ENCODE measurements at places on chromosomes 2 and 18.
A peak's percentile ranks its signal among the peaks of the same experiment; 100 is the strongest.

DNA sequence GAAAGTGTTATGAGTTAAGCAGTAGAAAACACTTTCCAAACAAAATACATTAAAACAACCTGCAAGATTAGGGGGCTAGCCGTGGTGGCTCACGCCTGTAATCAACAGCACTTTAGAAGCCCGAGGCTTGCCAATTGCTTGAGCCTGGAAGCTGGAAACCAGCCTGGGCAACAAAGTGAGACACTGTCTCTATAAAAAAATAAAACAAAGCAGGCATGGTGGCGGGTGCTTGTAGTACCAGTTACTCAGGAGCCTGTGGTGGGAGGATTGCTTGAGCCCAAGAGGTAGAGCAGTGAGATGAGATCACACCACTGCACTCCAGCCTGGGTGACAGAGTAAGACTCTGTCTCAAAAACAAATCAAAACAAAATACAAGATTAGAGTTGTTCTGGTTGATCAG, 208.3 kb downstream of the ERBB4 start:
- no peak for DNase-seq

DNA sequence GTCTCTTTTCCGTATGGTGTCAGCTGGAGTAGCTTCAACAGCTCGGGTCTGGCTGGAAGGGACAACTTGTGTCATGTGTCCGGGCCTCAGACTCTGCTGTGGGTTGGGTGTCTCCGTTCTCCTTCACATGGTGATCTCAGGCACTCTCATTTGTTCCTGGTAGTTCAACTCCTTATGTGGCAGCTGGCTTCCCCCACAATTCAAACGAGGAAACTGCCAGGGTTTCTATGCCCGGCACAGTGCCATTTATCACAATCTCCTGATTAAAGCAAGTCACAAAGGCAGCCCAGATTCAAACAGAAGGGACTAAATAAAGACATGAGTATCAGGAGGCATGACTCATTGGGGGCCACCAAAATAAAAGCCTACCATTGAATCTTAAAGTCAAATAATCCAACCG, 22.7 kb downstream of the MRO start:
- DNase-seq = no peak

GRCh38 chr2:224098481-224099230, 59.6 kb upstream of the SERPINE2 start:
- no peak for DNase-seq

DNA sequence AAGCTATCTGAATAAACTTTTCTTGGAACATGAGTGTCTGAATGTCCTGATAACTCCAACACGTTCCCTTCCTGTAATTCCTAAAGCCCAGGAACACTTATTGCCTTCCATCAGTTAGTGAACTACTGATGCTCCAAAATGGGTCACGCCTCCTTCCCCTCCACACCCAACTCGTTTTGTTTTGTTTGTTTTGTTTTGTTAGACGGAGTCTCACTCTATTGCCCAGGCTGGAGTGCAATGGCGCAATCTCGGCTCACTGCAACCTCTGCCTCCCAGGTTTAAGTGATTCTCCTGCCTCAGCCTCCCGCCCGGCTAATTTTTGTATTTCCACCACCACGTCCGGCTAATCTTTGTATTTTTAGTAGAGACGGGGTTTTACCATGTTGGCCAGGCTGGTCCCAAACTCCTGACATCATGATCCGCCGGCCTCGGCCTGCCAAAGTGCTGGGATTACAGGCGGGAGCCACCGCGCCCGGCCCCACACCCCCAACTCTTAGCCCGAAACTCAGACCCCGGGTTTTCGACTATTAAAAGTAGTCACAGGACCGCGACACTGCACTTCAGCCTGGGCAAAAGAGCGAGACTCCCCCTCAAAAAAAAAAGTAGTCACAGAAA, 774 bp downstream of the IER3IP1 start:
- DNase-seq = peak; percentile 2

DNA sequence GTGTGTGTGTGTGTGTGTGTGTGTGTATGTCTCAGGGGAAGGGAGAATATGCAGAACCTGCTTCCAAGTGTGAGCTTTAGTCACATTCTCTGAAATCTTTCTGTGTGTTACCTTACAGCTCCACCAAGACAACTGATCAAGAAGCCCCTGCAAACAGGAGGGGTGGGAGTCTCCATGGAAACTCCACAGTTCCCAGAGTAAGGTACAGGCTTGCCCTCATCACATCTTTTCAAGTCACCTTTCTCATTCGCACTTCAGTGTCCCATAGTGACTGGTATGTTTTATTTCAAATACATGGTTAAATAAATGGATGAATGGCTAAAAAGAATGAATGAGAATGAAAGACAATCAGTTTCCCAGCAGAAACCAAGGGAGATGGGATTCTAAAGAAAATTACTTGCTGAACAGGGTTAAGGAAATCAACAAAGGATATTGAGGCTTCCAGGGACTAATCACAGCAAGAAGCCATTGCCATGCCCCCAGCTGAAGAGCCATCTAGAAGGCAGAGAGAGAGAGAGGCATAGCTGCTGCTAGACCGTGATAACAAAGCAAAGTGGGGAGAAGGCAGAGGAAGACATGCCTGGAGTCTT, 987.2 kb upstream of the CELF4 start:
- DNase-seq = no peak

GRCh38 chr2:221097568-221097915, 474.6 kb downstream of the EPHA4 start:
- DNase-seq = peak; percentile 65

DNA sequence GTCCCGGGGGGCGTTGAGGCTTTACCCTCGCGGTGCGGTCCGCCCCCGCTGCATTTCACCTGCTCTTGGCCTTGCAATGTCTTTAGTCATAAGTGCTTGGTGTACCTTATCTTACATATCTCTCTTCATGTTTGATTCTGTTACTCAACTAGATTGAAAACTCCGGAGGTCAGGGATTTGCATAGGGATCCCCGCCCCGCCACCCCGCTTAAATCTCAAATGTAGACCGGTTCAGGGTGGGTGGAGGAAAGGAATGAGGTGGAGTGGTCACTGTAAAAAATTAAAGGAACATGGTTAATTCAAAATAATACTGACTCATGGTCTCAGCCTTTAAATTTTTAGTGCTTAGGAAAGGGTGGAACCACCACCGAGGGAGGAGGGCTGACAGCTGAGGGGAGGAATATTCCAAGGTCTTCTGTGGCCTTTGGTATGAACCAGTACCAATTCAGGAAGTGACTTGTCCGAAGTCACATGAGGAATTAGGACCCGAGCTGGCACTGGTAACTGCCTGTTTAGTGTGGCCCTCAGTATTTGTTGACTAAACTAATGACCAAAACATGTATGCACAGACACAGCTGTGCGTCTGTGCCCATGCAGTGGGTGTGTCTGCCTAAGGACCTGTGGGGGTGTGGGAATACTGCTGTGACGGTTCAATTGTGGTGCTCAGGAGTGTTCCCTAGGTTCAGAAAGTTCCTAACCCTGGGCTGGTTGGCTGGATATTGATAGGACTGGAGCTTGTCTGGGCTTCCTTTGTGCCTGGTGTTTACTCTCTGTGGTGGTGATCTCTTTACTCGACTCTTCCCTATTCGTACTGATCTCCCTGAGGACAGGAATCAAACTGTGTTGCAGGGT, 1.0 kb downstream of the PLEKHB2 start:
- DNase-seq = peak; percentile 73

- DNase-seq = no peak
Observed at GRCh38 chr18:26802330-26803200, 62.9 kb downstream of the AQP4 start.

DNA sequence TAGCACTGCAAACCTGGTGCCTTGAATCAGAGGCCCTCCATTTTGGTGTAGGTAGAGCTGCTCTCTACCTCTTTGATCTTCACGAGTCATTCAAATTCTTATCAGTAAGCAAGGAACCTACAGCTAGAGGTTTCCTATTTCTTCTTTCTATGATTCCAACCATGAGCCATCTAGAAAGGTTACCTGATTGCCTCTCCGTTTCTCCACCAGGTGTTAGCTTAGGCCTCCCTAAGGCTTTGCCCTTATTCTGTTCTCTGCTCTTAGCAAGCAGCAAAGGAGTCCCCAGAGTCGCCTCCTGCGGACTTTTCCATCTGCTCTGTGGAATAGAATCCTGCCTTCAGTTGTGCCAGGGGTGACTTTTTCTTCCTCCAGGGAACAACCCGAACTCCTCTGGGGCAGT, 173.6 kb downstream of the GRB14 start:
- DNase-seq = no peak

All from Caki2 (cell line).